Effector memory CD8-positive, alpha-beta T cell (primary cell): ENCODE measurements at places on chromosomes 6 and 20.
A peak's percentile ranks its signal among the peaks of the same experiment; 100 is the strongest.

DNA sequence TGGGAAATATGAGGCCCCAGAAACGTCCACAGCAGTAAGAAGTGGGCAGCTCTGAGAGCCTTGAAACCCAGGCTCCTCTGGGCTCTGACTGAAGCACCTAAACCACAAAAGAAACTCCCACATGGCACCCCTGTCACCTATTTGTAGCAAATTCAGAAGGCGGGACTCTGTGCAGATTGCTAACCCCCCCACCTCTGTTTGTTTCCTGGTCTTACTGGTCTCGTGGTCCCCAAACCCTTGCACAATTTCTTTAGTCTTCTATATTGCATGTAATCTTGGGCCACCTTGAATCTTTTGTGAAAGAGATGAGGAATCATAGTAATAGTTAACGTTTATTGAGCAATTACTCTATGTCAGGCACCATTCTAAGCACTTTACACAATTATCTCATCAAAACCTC is 154.3 kb downstream of the PREX1 start:
- peak overlapping the region; percentile 89 for H3K27ac ChIP-seq
- peaks cover 22% of the 10 kb centered on the region for H3K4me1 ChIP-seq
- no peaks in the 10 kb centered on the region for H3K27me3 ChIP-seq
- H3K4me3 ChIP-seq, result no peak overlapping the region
- DNase-seq, result no peak

DNA sequence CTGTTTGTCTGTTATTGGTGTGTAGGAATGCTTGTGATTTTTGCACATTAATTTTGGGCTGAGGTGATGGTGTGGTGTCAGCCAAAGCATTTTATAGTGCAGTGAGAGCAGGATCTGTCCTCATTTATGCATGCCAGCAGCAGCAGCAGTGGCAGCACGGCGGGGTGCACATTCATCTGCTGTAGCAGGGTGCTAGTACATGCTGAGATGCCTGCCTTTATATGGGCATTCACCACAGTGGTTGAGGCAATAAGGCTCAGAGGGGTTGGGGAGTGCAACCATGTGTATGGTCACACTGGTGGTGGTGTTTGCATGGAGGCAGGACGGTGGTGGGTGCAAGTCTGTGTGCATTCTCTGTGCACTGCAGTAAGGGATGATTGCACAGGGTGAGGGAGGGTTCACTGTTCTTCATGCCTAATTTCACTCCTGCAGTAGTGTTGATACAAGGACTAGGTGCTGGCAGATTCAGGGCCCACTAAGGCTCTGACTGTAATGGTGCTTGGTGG is 129.3 kb upstream of the SYNCRIP start:
- H3K36me3 ChIP-seq, result peaks cover 6% of the 10 kb centered on the region
- DNase-seq, result no peak
- H3K4me1 ChIP-seq, result no peaks in the 10 kb centered on the region
- H3K27ac ChIP-seq, result no peak overlapping the region
- H3K27me3 ChIP-seq, result peaks cover 50% of the 10 kb centered on the region

DNA sequence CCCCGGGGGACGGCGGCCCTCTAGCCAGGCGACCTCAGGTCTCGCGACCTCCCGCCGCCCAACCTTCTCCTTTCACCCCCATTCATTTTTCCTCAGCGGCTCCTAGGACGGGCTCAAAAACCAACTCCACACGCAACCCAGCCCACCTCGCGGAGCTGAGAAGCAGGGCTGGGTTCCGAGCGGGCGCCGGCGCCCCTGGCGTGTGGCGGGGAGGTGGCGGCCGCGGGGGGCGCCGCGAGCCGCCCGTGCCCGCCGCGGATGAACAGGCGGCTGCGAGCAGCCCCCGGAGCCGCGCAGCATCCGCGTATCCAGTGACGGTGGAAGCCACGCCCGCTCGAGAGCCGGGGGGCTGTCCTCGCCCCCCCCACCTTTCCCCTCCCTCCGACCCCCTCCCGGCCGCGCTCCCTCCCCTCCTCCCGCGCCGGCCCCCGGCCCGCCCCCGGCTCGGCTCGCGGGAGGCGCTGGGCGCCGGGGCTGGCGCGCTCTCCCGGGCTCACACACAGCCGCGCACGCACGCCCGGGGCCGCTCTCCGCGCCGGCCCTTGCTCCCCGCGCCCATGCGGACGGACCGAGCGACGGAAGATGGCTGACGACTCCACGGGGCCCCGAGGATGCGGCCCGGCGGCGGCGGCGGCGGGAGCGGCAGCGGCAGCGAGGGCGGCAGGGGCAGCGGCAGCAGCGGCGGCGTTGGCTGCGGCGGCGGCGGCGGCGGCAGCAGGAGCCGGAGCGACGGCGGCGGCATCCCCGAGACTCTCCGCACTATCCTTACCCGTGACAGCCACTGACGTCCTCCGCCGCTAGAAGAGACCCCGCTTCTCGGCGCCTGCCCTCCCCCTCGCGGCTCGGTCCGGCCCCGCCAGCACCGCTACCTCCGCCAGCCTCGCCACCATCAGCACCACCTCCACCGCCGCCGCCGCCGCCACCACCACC is at the start of gene SOBP:
TSS of gene SOBP (plus strand) at position 482 of the 930 bp plus-strand sequence. CDS start 500 bp downstream, outside the sequence.
- H3K27ac ChIP-seq, result peak within 1 kb of the TSS; percentile 37
- peaks cover 40% of the 10 kb centered on the region for H3K27me3 ChIP-seq
- H3K4me1 ChIP-seq, result peaks cover 21% of the 10 kb centered on the region
- peaks cover 6% of the 10 kb centered on the region for H3K36me3 ChIP-seq
- peak; percentile 19 for DNase-seq

DNA sequence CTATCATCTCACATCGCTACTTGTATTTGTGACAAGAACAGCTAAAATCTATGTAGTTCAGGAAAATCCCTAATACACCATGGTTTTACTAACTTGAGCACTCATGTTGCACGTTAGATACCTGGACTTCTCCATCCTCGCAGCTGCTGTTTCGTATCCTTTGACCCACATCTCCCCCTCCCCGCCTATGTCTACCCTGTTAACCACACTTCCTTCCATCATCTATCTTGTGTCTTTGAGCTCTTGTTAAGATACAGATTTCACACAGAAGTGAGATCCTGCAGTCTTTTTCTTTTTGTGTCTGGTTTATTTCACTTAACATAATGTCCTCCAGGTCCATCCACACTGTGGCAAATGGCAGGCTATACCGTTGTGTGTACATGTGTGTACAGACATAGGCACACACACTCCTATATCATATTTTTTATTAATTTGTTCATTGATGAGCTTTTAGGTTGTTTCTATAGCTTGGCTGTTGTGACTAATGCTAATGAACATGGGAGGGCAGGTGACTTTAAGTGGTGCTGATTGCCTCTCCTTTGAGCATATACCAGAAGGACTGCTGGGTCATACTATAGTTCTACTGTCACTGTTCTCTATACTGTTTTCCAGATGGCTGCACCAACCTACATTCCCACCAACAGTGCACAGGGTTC is 117.8 kb downstream of the WDR27 start:
- no peak for DNase-seq
- H3K27ac ChIP-seq, result no peak overlapping the region

GRCh38 chr6:43814865-43815264 is 44.9 kb downstream of the VEGFA start:
- H3K27me3 ChIP-seq, result peaks cover 17% of the 10 kb centered on the region
- peak overlapping the region; percentile 16 for H3K27ac ChIP-seq
- H3K4me1 ChIP-seq, result peaks cover 18% of the 10 kb centered on the region
- no peak for DNase-seq

DNA sequence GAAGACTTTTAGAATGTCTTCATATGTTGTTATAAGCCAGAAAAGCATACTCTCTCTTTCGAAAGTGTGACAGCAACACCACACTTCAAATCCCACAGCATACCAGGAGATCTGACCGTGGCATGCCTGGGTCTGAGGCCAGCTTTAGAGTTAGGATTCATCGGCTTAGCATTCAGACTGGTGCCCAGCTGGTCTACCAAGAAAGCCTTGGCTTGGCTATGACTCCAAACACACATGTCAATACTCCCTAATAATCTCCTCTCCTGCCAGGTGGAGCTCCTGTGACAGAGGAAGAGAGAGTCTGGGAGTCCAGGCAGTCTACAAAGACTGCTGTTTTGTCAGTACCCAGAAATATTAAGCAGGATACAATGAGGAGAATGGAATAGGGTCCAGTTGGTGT is 77.1 kb upstream of the MAN1A1 start:
- no peak overlapping the region for H3K4me3 ChIP-seq
- no peaks in the 10 kb centered on the region for H3K36me3 ChIP-seq
- no peak overlapping the region for H3K27ac ChIP-seq
- no peak for DNase-seq
- no peaks in the 10 kb centered on the region for H3K4me1 ChIP-seq

DNA sequence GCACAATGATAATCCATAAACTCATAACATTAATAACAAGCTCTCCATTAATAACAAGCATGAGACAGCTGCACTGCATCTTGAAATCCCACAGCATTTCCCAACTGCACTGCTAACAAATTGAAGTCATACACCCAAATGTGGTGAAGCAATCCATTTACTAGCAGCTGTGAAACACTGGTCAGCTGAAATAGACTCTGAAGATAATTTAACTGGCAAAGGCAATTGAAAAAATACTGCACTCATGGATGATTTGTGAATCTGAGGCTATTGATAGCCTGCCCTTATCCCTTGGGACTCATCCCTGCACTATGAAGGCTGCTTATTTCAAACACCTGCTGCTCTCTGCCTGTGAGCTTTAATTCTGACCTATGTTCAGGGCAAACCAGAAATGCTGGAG is 49.1 kb upstream of the PLCB1 start:
- peaks cover 6% of the 10 kb centered on the region for H3K27me3 ChIP-seq
- H3K4me3 ChIP-seq, result no peak overlapping the region
- no peaks in the 10 kb centered on the region for H3K4me1 ChIP-seq
- H3K36me3 ChIP-seq, result no peaks in the 10 kb centered on the region
- DNase-seq, result no peak

DNA sequence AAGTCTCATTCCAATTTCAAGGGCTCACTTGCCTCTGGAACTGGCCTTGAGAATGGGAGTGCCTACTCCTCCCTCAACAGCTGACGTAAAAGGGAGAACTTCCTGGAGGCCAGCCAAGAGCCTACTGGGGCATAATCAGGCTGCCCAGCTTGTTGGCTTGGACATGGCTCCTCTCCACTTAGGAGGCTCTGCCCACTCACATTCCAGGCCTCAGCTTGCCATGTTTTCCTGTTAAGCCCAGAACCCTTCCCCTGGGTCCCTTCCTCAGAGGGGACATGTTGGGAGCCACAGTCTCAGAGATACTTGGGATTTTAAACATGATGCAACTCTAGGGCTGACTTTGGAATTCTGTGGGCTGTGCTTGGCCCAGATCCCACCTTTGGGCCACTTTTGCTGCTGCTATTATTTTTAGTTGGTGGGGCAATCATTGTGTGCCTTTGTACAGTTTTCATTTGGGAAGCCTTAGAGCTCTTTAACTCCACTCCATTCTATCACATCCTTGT is 31.5 kb upstream of the ADTRP start:
- no peak for DNase-seq
- no peaks in the 10 kb centered on the region for H3K4me1 ChIP-seq
- H3K4me3 ChIP-seq, result no peak overlapping the region
- no peaks in the 10 kb centered on the region for H3K36me3 ChIP-seq
